ENCODE measurements at places on chromosomes 1 and 21.

GRCh38 chr1:164708596-164708995 is 149.6 kb downstream of the PBX1 start:
- no peak for DNase-seq

DNA sequence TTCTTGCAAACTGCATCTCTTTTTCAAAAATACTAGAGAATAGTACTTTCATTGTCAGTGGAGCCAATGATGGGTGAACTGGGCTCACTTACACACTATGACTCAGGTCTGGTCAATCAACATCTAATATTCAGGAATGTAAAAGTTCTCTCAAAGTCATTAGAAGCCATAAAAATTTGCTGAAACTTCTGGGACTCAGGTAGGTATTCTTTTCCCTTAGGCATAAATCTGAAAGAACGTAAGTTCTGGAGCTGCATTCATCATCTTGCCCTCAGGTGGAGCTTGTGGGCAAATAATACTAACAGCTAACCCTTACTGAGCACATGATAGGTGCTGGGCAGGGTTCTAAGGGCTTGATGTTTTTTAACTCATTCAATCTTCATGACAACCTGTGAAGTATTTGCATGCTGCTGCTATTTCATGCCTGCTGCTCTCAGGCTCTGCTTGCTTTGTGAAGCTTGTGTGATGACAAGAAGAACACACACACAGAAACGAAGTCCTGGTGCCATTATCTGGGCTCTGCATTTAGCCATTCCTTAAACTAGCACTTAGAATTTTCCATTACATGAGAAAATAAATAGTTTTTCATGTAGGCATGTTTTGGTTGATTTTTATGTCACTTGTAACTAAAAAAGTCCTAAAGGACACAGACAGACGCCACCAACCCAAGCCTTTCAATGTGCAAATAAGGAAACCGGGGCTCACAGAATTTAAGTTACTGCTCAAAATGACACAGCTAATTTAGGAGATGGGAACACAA is 394.2 kb upstream of the LYPLAL1 start:
- DNase-seq: no peak

GRCh38 chr1:165254376-165254775 is 102.1 kb downstream of the LMX1A start:
- DNase-seq: no peak

GRCh38 chr1:232322162-232322734 is 307.7 kb downstream of the SIPA1L2 start:
- DNase-seq: no peak

DNA sequence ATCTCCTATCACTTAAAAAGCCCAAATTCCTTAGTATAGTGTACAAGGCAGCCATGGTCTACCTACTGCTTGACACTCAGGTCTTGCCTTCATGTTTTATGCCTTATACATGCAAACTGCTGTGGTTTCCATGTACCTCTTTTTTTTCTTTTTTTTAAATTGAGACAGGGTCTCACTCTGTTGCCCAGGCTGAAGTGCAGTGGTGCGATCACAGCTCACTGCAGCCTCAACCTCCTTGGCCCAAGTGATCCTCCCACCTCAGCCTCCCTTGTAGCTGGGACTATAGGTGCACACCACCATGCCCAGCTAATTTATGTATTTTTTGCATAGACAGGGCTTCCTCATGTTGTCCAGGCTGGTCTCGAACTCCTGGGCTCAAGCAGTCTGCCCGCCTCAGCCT is 8.0 kb downstream of the CD55 start:
- DNase-seq: no peak

GRCh38 chr21:31592963-31593560 is 66.4 kb upstream of the SOD1 start:
- no peak for DNase-seq

DNA sequence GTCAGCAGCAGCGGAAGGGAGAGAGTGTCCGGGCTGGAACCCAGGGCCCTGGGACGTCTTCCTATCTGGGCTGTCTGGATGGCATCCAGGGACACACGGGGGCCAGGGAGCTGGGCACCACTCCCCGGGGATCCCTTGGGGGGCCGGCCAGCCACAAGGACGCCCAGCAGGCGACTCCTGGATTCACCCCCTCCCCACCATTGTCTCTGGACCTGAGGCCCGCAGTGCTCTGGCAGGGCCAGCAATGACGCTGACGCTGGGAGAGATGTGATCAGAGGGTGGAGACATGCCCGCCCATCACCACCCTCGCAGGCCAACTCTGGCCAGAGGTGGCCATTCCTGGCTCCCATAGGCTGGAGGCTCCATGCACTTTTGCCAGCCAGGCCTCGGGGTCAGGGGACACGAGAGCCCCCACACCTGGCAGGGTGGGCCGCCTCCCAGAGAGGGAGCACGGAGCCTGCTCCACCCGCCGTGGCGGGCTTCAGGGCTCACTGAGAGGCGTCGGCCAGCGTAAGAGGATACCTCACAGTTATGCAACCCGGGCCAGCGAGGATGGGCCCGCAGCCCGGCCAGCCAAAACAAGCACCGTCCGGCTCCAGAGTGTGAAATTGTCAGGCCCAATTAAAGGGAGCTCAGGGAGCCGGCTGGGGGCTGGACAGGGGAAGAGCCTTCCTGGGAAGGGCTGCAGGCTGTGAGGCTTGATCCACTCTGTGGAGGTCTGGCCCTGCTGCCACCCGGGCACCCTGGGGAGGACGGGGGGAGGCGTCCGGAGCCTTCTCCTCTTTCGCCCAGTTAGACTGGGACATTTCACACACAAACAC is 10.3 kb downstream of the ACTRT2 start:
- DNase-seq: no peak

DNA sequence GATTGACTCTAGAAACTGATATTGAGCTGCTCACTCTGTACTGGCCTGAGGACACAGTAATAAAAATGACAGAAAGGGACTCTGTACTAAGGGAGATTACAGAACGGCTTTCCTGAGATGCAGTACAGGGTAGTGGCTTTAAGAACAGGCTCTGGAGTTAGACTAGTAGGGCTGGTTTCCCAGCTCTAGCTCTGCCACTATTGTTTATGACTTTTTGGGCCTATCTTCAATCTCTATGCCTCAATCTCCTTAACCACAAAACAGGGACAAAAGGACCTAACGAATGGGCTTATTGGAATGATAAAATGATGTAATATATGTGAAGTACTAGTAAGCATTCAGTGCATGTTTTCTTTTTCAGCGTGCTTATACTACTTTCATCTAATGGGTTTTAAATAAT is 1.4 kb downstream of the DEPDC1 start:
- DNase-seq: no peak

DNA sequence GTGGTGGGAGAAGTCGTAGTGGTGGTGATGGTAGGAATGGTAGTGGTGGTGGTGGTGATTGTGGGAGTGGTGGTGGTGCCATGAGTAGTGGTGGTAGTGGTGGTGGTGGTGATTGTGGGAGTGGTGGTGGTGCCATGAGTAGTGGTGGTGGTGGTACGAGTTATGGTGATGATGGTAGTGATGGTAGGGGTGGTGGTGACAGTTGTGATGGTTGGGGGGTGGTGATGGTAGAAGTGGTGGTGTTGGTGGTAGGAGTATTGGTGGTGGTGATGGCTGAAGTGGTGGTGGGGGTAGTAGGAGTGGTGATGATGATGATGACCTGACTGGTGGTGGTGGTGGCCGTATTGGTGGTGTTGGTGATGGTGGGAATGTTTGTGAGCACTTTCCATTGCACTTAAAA is 107.1 kb downstream of the DISC1 start:
- DNase-seq: no peak

DNA sequence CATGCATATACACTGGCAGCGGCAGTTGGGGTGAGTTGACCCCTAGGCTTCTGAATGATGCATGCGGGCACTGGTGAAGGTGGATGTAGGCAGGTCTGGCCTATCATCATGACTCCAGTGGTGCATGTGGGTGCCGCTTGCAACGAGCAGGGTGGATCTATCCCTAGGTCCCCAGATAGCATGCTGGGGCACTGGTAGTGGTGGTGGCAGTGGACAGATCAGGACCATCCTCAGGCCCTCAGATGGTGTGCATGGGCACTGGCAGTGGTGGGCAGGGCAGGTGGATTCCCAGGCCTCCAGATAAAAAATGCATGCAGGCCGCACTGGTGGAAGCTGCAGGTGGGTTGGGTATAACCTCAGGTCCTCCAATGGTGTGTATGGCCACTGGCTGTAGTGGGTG is 52.4 kb downstream of the CATSPERE start:
- DNase-seq: no peak

GRCh38 chr1:50371749-50372148 is 51.5 kb downstream of the DMRTA2 start:
- no peak for DNase-seq

DNA sequence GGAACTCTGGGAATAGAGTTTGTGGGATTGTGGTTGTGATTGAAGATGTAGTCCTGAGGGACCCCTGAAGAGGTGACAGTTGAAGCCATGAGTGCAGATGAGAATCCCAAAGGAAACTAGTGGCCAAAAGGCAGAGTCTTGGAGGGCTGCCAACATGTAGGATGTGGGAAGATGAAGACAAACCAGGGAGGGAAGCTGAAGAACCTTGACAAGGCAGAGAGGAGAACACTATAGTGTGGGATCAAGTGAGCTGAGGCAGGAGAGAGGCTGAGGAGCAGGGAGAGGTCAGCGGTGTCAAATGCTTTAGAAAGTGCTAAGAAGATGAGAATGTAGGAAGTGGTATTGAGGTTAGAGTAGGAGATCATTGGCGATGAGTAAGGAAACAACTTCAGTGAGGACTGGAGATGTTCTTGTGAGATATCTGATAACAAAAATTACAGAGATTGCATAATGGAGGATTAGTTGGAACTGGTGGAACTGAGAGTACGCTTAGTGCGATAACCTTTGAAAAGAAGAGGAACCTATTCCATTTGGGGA is 88.5 kb upstream of the VCAM1 start:
- DNase-seq: no peak

DNA sequence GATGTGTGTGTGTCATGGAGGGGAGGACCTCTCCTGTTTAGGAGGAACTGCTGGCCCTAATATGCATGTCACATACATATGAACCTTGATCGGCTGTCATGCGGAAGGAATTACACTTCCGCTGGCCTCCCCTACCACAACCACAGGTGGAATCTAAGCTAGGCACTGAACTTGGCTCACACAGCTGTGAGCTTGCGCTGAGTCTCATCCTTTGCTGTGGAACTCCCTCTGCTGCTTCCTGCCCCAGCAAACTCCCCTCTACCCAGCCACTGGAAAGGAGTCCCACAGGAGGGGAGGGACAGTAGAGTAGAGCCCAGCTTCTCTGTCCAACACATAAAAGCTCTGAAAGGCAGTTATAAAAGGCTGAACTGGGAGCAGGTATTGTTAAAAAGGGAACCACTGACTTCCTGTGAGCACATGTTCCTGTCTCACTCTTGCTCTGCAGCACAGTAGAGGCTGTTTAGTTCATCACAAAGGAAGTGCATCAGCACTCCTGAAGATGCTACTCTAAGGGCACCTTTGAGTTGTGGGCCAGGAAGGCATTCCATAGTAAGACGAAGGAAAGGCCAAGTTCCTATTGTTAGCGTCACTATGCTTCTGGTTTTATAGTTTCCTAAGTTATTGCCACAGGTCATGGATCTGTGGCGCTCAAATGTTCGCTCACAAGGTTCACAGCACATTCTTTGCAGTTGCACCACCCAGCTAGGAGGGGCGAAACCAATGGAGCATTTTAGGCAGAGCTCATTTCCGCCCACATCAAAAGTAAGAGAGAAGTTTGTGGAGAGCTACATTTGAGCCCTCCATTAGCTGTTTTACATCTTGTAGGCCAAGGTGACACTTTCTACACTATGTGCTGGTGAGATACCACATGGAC is 17.7 kb upstream of the PTPRC start:
- DNase-seq: peak; percentile 24

DNA sequence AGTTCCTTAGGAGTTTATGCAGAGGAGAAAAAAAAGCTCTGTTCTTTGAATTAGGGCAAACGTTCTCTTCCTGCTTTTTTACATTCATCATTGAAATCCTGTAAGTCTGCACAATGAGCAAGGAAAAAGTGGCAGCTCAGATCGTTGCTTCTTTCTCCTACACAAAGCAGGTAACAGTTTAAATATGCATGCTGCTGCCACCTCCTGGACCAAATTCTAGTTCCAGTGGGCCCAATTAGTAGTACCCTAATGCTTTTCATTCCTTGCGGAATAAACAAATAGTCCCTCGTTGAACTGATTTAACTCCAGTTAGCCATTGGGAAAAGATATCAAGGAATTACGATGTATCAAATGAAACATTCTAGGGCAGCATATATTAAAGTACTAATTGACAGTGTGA is 20.1 kb downstream of the YTHDF2 start:
- DNase-seq: no peak

DNA sequence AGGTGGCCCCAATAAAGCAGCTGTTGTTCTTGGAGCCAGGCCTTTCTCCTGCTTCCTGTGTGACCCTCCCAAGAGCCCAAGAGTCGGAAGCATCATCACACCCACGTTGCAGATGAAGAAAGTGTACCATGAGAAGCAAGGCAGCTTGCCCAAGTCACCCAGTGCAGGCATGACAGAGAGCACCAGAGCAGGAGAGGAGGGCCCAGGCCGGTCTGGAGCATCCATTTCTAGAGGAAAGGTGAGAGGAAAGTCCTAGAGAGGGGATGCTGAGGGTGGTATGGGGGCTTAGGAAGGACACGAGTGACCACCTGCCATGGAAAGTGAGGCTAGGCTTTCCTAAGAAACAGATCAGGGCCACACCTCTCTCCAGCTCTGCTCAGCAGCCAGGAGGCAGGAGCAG is 47.0 kb downstream of the C1orf198 start:
- DNase-seq: no peak

DNA sequence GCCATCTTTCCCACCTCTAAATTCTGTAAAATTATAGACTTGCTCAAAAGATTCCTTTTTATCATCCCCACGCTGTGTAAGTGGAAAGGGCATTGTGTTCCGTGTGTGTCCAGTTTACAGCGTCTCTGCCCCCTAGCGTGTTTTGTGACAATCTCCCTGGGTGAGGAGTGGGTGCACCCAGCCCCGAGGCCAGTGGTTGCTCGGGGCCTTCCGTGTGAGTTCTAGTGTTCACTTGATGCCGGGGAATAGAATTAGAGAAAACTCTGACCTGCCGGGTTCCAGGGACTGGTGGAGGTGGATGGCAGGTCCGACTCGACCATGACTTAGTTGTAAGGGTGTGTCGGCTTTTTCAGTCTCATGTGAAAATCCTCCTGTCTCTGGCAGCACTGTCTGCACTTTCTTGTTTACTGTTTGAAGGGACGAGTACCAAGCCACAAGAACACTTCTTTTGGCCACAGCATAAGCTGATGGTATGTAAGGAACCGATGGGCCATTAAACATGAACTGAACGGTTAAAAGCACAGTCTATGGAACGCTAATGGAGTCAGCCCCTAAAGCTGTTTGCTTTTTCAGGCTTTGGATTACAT is 61.9 kb downstream of the POFUT2 start:
- no peak for DNase-seq

GRCh38 chr1:79714664-79715063 is 708.1 kb upstream of the ADGRL4 start:
- no peak for DNase-seq

- DNase-seq: no peak
These were observed 20.6 kb downstream of the MEF2D start for GRCh38 chr1:156480016-156480370.

DNA sequence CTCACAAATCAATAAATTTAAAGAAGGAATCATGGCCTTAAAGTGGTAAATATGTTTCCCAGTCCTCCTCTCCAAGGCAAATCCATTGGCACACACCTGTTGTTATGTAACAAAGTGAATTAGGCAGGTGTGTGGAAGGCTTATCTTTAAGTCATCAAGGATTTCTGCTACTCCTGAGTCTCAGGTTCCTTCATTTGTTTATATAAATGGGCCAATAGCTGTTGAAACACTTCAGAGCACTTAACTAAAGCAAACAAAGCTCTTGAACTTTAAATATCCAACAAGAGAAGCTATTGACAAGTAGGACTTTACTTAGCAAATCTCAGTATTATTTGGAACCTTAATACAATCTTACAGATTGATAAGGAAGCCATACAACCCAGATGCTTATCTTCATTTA is 99.3 kb upstream of the ESRRG start:
- no peak for DNase-seq

- no peak for DNase-seq
These were observed 222.3 kb downstream of the BARHL2 start for GRCh38 chr1:90494748-90495282.
